Transverse colon (tissue), 4 donors: ENCODE measurements at places on chromosomes 7 and 10. TPM values are rescaled to one million over a fixed set of nuclear protein-coding genes. Genes with fewer than 3 reads are reported as not detected.

The CCL24 gene
- total RNA-seq = 1.8 TPM

The MLLT10 gene
- 12.0 TPM for total RNA-seq

The CREB5 gene
- 12.2 TPM for total RNA-seq

The CADPS2 gene
- 10.9 TPM for total RNA-seq

The PNLIP gene
- total RNA-seq = not detected

The SEMA3E gene
- total RNA-seq = 0.95 TPM
